ENCODE measurements at places on chromosomes 5 and 9.

DNA sequence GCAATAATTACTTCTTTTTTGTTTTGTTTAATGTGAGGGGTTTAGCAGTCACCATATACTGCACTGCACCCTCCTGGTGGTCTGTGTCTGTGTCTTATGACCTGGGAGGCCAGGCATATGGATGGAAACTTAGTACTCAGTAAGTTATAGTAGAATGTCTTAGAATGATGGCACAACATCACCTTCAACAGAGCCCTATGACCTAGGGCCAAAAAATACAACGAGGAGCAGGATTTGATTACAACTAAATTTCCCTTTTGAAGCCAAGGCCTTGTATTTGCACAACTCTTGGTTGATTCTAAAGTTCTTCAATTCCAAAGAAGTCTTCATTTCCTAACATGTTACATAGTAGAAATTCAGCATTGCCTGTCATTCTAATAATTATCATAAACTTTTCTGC lies 422.1 kb upstream of the PIK3R1 start:
- no peak for DNase-seq

DNA sequence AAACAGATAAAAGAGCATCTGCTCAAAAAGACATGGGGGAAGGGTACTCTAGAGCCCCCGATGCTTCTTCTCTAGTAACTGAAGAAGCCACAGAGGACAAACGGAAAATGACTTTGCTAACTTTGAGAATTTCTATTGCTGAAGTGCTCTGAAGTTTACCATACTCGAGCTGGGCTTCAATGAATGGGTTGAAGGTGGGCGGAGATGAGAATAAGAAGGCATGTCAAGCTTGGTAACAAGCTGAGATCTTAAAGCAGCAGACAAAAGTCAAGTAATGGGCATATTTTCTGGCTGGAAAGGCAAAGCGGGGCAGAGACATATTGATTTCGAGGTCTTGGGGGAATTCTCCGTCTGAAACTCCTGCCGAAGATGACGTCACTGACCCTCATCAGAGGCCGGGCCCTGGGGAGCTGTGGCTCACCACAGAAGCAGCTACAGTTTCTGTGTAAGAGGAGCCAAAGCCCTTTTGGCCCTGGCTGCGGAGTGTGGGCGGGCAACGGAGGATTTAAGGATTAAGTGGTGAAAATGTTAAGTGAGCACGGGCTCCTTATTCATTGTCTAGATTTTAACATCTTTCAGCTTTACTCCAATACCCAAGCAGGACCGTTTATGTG lies 115.8 kb upstream of the SLIT3 start:
- DNase-seq, result no peak

DNA sequence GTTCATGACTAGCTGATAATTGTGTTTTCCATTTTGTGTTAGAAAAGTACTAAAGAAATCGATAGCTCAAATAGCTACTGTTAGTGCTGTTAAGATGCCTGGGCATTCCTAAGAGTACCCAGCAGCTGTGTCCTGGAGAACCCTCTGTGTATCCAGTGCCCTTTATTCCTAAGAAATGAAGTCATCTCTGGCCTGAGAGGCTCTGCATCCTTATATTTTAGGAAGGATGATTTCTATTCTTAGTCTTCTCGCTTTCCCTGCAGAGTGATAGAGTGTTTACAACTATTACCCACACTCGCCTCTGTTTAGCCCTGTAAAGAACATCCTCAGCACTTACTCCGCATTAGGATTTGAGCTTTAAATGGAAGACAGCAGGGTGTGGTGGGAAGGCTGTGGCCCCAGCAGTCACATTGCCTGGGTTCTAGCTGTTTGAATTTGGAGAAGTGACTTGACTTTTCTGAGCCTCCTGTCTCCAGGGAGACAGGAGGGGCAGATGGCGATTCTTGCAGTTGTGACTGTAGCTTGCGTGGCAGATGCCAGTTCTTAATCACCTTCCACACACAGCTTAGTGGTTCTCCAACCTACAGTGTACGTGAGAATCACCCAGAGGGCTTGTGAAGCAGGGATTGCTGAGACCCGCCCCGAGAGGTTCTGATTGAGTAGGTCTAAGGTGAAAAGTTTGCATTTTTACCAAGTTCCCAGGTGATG lies 177.2 kb upstream of the PITX1 start:
- DNase-seq, result no peak

- no peak for DNase-seq
Measured at GRCh38 chr5:154163327-154164248, 26.9 kb upstream of the GALNT10 start.

DNA sequence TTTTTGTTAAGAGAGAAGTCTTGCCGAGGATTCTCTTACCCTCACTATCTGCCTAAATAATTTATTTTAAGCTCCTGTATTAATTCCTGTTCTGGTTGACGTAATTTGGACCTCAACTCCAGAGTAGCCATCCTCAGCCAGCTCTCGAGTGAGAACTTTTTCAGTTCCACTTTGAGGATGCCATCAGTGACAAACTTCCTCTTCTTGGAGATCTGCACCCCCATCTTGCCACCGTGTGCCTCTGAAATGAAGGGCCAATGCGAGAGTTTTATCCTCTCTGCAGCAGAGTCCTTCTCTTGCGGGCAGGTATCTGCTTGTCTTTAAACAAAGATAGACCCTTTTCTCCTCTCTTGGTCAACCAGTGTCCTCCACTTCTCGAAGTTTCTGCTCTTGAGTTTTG lies 19.5 kb upstream of the TMEM174 start:
- no peak for DNase-seq

DNA sequence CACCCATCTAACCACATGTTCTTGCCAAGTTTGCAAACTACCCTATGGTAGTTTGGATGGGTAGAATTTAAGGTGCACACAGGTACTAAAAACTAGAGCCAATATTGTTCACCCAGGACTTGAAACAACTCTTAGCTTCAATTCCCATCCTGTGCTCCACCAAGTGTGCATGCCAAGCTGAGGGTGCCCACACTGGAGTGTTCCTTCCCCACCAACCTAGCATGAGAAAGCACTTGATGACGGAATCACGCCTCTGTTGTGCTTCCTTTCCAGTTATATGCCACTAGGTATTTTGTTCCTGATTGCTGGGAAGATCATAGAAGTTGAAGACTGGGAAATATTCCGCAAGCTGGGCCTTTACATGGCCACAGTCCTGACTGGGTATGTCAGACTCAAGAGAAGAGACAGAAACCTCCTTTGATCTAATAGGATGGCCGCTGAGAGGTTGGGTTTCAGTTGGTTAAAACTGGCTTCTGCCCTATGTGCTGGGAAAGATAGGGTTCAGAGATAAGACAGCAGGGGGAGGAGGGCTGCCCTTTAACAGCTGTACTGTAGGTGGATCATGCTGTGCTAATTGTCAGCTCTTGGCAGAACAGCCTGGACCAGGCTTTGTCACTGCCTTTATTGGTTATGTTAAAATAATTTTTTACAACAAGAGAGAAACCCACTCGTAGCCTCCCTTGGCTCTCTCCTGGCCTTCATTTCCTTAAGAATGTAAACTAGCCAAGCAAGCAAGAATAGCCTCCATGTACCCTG lies 83.5 kb downstream of the SLC1A1 start:
- DNase-seq, result no peak

DNA sequence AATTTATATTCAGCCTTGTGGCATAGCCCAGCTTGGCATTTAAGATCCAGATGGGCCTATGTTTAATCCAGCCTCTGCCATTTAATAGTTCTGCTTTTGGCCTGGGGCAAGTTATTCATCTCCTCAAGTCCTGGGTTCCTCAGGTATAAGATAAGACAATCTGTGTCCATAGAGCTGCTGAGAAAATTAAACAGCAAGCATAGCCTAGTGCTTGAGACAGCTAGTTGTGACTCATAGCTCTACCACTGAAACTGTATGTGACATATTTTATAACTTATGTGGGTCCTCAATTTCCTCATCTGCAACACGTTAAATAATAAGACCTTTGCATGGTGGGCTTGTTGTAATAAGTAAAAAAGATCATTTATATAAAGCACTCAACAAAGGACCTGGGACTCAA lies 53.3 kb upstream of the ATP10B start:
- no peak for DNase-seq

DNA sequence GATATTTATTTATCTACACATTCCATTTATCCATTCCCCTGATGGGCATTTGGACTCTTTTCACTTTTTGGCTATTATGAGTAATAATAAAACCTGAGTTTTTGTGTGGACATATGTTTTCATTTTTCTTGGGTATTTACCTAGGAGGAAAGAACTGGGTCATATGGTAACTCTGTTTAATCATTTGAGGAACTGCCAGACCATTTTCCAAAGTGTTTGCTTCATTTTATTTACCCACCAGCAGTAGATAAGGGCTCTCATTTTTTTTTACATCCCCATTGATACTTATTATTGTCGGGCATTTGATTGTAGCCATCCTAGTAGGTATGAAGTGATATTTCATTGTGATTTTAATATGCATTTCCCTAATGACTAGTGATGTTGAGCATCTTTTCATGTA lies 7.7 kb upstream of the PTPDC1 start:
- no peak for DNase-seq
